ENCODE measurements at places on chromosomes 13 and 19. TPM values are rescaled to one million over a fixed set of nuclear protein-coding genes. Genes with fewer than 3 reads are reported as not detected.

Gene CHST8
- 3.8 TPM for total RNA-seq

Gene ZNF154
- 33.0 TPM for total RNA-seq

Gene ZNF813
- total RNA-seq, result 8.0 TPM

Gene NLRP11
- not detected for total RNA-seq

Gene CAPN12
- total RNA-seq, result 0.38 TPM

Gene MBD3
- 82.3 TPM for total RNA-seq

Gene KIR2DL3
- total RNA-seq, result not detected

Gene CAMSAP3
- total RNA-seq, result 13.7 TPM

Gene PTPRS
- 324 TPM for total RNA-seq

Gene LSM4
- total RNA-seq, result 99.8 TPM

Gene PCDH17
- total RNA-seq, result 25.2 TPM

Gene PCP2
- 12.3 TPM for total RNA-seq

Gene SRRM5
- total RNA-seq, result not detected

Gene CPB2
- total RNA-seq, result not detected

Gene ZNF112
- 24.4 TPM for total RNA-seq

Gene APLP1
- 106 TPM for total RNA-seq

Gene PALM3
- 0.60 TPM for total RNA-seq

Gene PSENEN
- 12.8 TPM for total RNA-seq

Gene ZNF234
- total RNA-seq, result 26.9 TPM

Gene KASH5
- total RNA-seq, result 0.27 TPM

Gene SELENOV
- total RNA-seq, result 1.7 TPM

Gene SYDE1
- 23.3 TPM for total RNA-seq

Gene PLK5
- 0.16 TPM for total RNA-seq

Gene COX7A1
- total RNA-seq, result 3.6 TPM

Gene CPAMD8
- 110 TPM for total RNA-seq

Gene ZNF155
- total RNA-seq, result 17.4 TPM

Gene F2RL3
- total RNA-seq, result 1.2 TPM

Measured in camera-type eye (tissue), 1 donor.